ENCODE measurements at places on chromosomes 3 and 15. TPM values are rescaled to one million over a fixed set of nuclear protein-coding genes. Genes with fewer than 3 reads are reported as not detected.

The CHRM5 gene
- total RNA-seq: 0.75 TPM

The SSR3 gene
- total RNA-seq: 630 TPM

The EPHA6 gene
- 0.22 TPM for total RNA-seq

The MTFMT gene
- total RNA-seq: 30.3 TPM

The ARGFX gene
- not detected for total RNA-seq

The LEKR1 gene
- total RNA-seq: 1.3 TPM

The SGO1 gene
- total RNA-seq: 16.2 TPM

The CCDC54 gene
- not detected for total RNA-seq

The LRTM1 gene
- total RNA-seq: not detected

The ZNF35 gene
- total RNA-seq: 14.4 TPM

The GHSR gene
- not detected for total RNA-seq

The SNAP23 gene
- 67.5 TPM for total RNA-seq

The TGM5 gene
- not detected for total RNA-seq

The LDHAL6B gene
- not detected for total RNA-seq

The FBXW12 gene
- total RNA-seq: not detected

The SEMA6D gene
- total RNA-seq: 4.5 TPM

The THRB gene
- 0.77 TPM for total RNA-seq

The CHST13 gene
- not detected for total RNA-seq

The GOLGA8J gene
- total RNA-seq: 0.11 TPM

The CA12 gene
- 128 TPM for total RNA-seq

The SV2B gene
- total RNA-seq: under 0.01 TPM

The ENTPD3 gene
- total RNA-seq: not detected

The ZNF501 gene
- total RNA-seq: 7.1 TPM

The LTK gene
- 0.37 TPM for total RNA-seq

The GOLGA6L4 gene
- total RNA-seq: 1.2 TPM

The FAM107A gene
- total RNA-seq: not detected

The TGM4 gene
- not detected for total RNA-seq

The PIGB gene
- 17.5 TPM for total RNA-seq

The CLDN18 gene
- total RNA-seq: 0.12 TPM

The ROPN1 gene
- not detected for total RNA-seq

The CACNA2D3 gene
- not detected for total RNA-seq

The NTRK3 gene
- total RNA-seq: under 0.01 TPM

The HYAL1 gene
- total RNA-seq: 0.66 TPM

The LYSMD2 gene
- total RNA-seq: 10.0 TPM

The COL6A6 gene
- 0.11 TPM for total RNA-seq

The CHRFAM7A gene
- 1.4 TPM for total RNA-seq

The SPINK8 gene
- total RNA-seq: not detected

The KNG1 gene
- not detected for total RNA-seq

The PTX3 gene
- 186 TPM for total RNA-seq
